ENCODE measurements at places on chromosomes 5 and 9.
A peak's percentile ranks its signal among the peaks of the same experiment; 100 is the strongest.

DNA sequence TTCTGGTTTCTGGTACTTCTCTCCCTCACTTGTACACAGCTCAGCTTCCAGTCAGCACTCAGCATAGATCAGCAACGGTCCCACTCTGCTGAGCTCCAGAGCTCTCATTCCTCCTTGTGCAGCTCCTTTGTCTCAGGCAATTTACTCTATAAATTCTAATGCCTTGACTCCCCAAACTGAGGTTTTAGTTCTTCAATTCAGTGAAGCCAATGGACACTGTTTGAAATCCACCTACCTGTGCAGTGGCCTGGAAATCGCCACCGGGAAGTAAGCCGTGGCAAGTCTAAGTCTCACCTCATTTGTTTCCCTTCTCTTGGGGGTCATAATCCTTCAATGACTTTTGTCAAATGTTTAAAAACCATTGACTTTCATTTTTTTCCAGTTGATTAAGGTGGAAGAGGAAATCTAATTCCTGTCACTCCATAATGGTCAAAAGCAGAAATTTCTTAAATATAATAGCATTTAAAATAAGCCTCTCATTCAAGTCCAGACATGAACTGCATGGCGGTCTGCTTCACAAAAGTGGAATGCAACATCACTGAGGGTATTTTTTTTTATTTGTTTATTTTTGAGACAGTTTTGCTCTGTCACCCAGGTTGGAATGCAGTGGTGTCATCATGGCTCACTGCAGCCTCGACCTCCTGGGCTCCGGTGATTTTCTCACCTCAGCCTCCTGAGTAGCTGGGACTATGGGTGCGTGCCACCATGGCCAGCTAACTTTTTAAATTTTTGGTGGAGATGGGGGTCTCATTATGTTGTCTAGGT is 79.6 kb downstream of the C7 start:
- no peak for DNase-seq

DNA sequence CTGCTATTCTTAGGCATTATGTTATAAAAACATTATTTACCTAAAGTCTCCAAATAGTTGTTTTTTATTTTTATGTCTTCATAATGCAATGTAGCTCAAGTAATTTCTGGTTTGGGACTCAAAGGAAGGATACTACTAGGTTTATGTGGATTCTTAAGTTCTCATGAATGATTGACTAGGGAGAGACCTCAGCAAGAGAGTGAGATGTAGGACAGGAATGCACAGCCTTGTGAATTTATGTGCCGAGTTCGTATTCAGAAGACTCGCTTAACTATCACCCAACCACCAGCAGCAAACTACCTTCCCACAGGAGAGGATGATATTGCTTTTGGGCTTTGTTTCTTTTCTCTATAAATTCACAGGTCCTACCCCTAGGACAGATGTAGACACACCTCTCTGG is 282.9 kb downstream of the ARHGEF28 start:
- DNase-seq: no peak

DNA sequence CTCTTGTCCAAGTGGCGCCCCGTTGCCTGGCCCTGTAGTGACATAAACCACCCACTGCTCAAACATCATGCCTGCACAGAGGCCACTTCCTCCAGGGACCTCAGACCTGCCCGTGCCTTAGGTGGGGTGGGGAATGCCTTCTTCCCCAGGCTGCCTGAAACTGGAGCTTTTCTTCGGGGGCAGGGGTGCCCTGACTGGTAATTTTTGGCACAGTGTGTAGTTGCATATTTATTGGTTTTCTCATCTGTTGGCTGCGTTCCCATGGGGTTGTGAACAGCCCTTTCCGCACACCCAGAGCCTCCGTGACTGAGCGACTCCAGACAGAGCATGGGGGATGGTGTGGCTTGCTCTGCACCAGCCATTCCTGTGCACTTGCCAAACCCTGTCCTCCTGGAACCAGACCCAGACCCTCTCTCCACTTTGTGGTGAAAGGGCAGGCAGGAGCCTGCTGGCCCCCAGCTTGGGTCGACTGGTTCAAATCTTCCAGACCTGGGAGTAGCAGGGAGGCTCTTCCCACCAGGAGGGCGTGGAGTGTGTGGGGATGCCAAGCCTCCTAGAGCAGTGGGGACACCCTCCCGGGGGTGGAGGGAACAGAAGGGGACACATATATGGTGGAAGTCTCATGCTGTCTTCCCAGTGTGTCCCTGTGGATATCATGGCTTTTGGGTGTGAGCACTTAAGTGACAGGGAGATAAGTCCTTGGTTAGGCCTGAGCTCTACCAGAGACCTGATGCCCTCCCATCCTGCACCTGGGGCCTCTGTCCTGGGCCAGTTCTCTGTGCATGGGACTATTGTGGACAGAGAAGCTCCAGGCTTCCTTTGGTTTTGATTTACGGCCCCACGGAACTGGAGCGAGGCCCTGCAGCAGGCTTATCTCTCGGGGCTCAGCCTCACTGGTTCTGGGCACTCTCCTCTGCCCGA is 39.6 kb downstream of the WNK2 start:
- DNase-seq: no peak

- no peak for DNase-seq
Observed at GRCh38 chr5:123047706-123048105, 11.2 kb upstream of the PPIC start.

- DNase-seq: no peak
Observed at GRCh38 chr5:103041071-103041676, 78.8 kb downstream of the GIN1 start.

GRCh38 chr9:76987594-76988200 is 31.8 kb upstream of the FOXB2 start:
- DNase-seq: no peak

GRCh38 chr9:78295731-78296130 is 1.2 kb upstream of the PSAT1 start:
- DNase-seq: no peak

- no peak for DNase-seq
Observed at GRCh38 chr9:128362774-128363173, 8.4 kb upstream of the URM1 start.

DNA sequence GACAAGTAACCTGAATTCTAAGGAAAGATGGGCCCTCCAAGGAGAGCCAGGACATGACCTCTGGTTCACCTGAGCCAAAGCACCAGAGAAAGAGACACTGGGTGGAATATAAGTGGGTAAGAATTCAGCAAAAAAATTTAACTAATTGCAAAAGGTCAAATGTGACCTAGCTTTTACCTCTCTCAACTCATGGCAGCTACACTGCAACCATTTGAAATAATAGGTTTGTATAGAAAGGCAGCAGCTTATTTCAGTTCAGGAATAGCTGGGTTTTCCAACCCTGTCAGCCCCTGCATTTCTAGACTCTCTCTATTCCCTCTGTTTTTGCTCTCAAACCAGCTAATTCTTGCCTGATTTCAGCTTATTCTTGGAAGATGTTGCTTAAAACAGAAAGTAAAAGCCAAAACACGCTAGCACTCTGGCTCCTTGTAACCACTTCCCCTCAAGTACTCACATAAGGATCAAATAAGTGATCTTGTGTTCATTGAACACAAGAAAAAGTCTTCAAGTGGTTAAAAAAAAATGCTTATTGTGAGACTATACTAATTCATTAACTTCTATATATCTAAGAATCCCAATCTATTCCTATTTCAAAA is 101.1 kb upstream of the NR4A3 start:
- no peak for DNase-seq

DNA sequence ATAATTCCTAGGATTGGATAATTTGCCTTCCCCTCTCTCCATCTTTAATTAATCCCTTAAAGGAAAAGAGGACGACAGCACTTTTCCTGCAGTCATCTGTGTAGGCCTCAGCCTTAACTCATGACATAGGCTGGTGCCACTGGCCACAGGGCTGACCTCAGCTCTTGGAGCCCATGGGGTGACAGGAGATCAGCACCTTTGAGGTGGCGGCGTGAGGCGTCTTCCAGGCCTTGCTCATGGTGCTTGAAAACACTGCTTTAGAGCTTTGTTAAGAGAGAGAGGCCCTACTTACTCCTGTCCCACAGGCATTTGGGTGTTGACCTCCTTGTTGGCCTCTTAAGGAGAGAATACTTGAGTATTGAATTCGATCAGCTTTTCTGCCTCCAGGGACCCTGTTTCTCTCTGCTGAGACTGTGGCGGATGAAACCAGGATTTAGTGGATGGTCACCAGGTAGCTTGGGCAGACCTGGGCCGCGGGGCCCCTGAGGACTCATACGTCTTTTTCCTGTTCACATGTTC is 23.4 kb downstream of the TENT4A start:
- no peak for DNase-seq

DNA sequence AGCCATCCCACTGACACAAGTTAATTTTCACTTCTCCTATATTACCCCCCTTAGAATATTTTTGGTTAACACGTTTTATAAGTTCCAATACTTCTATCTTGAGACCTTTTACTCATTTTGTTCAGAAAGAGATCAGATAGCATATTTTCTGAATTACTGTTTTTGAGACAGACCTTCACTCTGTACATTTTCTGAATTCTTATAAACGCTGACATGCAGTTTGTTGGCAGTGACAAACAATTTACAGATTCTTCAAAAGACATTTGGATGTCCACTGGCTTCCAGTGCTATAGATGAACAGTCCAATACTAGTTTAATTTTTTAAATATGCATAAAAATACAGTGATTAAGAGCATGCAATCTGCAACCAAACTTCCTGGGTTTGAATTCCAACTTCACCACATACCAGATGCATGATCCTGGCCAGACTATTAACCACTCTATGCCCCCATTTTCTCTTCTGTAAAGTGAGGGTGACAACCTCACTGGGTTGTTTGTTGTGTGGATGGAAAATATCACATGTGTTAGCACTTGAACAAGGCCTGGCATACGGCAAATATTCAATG is 142.1 kb downstream of the AGTPBP1 start:
- no peak for DNase-seq

GRCh38 chr5:62306896-62307689 is 1.1 kb downstream of the KIF2A start:
- DNase-seq: peak; percentile 64
